ENCODE measurements at places on chromosomes 3 and 15.

DNA sequence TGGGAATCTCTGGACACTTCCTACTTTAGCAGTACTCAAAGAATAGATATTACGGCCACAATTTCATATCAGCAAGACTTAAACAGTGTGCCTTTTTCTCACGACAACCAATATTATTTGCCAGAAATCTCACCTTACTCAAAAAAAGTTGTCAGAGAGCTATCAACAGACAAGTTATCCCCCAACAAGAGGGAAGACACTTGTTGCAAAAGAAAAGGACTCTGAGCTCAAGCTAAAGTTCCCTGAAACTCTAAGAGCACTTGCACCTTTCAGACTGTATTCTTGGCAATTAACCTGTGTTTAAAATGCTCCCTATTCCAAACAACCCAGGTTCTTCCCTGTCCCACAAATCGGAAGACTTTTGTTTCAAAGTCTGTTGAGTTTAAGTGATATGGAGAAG lies 4.5 kb downstream of the LRIG1 start:
- no peak for DNase-seq

DNA sequence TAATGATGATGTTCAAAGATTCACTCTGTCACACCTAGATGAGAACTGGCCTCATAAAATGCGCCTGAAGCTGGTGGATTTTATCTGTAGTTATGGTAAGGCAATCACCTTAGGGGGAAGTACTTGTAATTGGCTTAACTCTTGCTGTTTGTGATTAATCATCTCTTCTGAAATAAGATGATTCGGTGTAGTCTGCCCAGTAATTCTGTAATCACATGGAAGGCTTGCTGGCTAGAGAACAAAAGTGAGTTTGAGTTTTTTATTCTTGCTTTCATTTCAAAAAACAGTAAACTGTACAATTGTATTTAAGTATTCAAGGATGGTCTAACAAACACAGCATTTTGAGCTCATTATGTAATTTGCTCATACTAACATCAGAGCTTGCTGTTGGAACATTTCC lies 72.1 kb downstream of the OTOL1 start:
- no peak for DNase-seq

DNA sequence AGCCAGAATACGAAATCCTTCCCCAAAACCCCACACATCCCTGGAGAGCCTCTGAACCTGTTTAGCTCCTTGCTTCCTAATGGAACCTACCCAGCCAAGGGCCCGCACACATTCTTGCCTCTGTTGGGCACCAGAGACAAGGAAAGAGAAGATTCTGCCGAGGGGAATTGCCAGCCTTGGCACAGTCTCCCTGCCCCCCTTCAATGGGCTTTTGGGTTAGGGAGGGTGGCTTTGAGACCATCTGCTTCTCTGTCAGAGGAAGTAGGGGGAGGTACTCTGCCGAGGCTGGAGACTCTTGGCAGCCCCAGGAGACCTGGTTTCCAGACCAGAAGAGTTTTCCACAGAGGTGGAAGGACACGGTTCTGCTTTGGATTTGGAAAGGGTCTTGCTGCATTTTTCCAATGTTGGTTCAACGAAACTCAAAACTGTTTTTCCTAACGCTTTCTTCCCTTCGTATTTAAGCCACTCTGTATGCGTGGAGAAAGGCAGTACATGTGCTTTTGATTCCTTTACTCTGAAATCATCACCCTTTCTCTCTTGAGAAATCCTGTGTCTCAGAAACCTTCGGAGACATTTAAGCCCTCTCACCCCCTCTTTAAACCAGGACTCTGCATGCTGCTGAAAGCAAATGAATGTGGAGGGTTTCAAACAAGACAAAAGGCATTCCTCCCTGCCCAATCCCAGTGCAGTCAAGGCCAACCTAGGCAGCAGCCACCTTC lies 78.8 kb upstream of the PRR23C start:
- no peak for DNase-seq

GRCh38 chr3:187765342-187765741 lies 20.1 kb upstream of the BCL6 start:
- DNase-seq: no peak

DNA sequence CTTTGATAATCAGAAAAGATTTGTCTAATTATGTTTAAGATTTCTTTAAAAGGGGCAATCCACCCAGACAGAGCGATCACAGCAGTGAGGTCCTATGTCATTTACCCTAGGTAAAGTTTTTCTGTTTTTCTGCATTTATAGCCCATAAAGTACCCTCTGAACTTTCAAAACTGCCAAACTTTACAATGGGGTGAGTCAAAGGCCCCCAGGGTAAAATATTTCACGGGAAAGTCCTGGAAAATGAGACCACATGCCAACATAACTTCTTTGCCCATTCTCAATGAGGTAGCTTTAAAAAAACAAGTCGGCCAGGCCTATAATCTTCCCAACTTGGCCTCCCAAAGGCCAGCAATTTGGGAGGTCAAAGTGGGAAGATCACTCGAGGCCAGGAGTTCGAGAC lies 53.0 kb downstream of the SUCLG2 start:
- no peak for DNase-seq

GRCh38 chr3:16789344-16790120 lies 95.2 kb upstream of the PLCL2 start:
- DNase-seq: no peak

DNA sequence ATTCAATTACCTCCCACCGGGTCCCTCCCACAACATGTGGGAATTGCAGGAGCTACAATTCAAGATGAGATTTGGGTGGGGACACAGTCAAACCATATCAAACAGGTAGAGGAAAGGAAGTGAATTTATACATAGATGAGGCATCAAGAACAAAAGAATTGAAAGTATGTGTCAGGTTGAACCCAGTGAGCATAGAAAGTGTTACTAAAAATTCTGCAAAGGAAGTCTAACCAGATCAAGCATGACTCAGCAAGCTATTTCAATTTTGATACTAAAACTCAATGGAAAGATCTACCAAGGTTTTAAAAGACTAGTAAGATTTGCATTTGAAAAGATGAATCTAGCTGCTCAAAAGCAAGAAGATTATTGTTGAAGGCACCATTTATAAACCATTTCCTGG lies 323.0 kb downstream of the ROBO2 start:
- no peak for DNase-seq

DNA sequence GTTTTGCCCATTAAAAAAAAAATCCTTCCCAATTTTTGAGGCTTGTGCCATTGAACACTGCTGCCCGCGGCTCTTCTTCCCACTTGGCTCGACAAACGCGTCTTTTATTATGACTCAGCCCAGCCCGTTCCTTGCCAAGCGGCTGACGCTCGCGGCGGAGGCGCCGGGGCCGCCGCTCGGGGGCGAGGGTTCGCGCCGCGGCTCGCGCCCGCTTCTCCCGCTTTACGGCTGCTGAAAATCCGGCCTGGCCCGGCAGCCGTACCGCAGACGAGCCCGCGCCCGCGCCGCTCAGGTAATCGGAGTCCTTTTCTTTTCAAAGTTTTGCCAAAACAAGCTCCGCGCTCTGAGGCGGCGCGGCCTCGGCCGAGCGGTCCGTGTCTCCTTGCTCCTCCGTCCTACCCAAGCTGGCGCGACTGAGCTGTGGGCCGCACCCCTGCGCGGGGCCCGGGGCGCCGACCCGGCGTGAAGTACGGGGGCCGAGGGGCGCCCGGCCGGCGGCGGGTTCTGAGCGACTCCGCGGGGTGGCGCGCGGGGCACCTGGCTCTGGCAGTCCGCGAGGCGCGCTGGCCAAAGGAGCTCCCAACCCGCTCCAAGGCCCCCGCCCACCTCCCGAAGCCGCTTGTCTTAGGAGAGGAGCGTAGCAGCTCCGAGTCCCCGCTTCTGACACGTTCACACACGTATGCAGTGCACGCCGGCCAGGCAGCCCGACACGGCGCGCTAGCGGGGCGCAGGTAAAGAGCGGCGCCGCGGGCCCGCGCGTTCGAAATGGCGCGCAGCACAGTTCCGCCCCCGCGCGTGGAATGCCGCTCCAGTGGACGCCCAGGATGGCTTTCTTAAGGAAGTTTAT lies 418.2 kb upstream of the NAALADL2 start:
- no peak for DNase-seq

DNA sequence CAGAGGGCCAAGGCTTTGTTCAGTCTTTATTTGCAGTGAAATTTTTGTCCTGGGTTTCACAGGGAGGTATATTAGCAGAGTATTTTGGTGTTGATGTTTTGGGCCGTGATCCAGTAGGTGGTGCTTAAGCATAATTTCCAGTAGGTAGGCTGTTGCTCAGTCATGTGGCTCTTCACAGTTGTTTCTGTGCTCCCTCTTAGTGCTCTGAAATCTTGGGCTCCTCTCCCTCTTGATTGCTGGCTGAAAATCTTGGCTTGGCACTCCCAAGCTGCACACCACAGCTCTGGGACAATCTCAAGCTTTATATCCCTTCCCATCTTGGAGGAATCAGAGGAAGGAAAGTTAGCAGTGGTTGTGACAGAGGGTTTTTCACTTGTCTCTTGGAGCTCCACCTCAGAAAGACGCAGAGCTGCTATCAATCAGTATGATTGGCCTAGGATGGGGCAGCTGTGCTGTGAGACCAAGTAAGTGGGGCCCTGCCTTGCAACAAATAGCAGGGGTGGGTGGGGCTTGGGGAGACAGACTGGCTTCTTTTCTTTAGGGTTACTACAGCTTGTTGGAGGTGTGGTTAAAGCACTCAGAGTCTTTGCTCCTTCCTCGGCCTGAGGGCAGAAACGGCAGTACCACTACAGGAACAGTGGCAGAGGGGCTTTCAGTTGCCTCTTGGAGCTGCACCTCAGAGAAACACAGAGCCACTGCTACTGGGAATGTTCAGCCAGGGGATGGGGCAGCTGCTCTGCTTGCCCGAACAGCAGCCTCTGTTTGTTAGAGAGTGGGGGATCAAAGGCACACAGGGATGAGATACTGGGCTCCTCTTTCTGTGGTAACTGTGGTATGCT lies 627.0 kb downstream of the SI start:
- DNase-seq: no peak

- no peak for DNase-seq
These were observed 18.7 kb downstream of the PDE8A start for GRCh38 chr15:85000189-85000864.

DNA sequence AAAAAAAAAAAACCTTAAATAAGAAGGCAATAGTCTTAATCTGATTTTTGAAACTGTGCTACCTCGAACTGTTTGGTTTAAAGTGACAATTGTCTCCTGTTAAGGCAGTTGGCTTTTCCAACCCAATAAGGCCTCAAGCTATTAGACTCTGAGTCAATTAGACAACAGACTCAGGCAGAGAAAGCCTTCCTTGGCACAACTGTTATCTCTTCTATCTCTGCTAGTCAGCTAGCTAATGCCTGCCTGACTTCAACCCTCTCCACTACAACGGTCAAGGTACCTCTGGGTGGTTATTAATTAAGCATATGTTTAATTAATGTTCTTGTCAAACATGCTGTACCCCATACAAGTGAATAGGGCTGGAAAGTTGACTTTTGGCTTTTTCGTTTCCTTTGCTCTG lies 110.2 kb upstream of the NLGN1 start:
- DNase-seq: no peak

- DNase-seq: no peak
These were observed 37.5 kb downstream of the SGO1 start for GRCh38 chr3:20148466-20148865.

DNA sequence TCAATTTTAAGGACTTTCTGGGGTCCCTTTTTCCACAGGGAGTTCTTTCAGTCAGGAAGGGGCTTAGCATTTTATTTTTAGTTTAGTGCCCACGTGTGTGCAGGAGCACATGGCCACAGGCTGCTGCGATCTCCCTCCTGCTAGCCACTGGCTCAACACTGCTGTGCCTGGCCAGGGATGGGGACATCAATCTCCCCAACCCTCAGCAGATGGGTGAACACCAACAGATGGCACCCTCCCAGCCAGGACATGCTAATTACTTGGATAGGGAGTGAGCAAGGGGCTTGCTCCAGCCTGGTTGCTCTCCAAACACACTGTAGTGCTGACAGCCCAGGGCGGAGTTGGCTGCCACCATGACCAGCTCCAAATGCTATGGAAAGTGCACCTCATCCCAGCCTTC lies 7.4 kb upstream of the RIOX2 start:
- DNase-seq: no peak

DNA sequence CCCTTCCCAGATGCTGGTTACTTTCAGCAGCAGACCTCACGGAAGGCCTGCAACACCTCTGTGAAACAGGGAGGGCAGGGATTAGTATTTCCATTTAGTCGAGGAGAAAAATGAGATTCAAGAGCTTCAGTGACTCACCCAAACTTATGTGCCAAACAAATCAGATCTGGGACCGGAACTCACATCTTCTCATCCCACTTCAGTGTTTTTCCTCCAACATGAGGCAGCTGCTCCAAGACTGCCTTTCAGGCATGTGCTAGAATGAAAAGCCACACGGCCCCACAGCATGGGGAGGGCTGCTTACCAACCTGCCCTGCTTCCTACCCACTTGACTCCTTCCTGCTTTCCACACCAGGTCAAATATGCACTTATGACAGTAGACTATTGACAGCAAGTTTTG lies 129.4 kb upstream of the SLC24A5 start:
- DNase-seq: no peak
